GM04504 (cell line): ENCODE measurements at places on chromosomes 3 and 15.
A peak's percentile ranks its signal among the peaks of the same experiment; 100 is the strongest.

- DNase-seq, result no peak
Measured at GRCh38 chr3:99878005-99878404, 60.3 kb downstream of the CMSS1 start.

DNA sequence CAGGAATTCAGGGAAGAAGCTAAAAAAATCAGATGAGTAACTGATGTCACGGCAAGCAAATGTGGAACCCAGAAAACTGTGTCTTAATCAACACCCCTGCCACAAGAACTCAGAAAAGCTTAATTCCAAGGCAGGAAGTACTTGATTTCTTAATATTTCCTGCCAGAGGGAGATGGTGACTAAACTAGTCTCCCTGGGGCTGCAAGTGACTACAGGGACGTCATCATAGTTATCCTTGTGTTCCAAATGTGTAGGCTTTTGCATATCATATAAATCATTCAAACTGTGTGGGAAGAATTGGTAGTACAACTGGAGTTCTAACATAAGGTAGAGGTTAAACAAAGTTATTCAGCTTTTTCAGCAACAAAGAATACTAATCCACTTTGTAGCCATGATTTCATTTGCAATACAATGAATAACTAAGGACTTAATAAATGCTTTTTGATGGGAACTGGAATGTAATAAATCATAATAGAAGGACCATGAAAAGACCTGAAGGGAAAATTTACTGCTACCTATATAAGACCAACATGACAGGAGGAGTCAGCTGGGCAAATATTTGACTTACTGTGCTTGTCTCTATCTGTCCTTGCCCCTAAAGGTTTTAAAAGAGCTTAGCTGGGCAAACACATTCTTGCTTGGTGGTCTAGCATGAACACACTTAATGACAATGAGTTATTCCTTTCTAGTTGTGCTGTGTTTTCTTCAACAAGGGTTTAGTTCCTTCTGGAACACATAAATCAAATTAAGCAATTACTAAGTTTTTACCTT is 76.0 kb upstream of the NECTIN3 start:
- peak; percentile 67 for DNase-seq

DNA sequence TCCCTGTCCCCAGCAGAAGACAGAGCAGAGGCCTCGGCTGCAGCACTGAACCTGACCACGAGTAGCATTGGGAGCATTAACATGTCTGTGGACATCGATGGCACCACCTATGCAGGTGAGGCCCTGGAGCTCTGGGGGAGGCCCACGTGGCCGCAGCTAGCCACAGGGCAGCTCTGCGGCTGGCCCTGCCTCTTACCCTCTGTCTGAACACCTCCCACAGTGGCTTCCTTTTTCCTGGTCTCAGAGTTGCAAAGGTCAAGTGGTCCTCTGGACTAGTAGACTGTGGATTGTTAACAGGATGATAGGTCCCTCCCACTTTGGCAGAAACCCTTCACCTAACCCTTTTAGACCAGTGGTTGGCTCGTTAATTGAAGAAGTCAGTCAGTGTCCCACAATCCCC is 22.5 kb upstream of the CLK3 start:
- no peak for DNase-seq

DNA sequence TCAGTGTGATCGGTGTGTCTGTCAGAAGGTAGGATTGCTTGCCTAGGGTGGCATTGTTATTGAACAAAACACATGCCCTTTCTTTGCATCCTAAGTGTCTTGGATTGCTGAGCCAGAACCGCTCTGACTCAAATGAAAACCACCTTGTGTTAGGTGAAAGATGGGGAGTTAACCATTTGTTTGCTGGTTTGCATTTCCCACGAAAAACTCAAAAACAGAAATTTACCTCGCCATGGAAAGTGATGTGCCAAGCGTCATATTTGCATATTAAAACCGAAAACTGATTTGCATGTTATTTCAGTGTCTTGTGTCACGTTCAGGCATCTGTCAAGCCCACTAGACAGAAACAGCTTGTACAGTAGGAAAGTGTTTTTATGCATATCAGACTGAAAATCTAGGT is 474.6 kb upstream of the TPRG1 start:
- DNase-seq, result no peak

DNA sequence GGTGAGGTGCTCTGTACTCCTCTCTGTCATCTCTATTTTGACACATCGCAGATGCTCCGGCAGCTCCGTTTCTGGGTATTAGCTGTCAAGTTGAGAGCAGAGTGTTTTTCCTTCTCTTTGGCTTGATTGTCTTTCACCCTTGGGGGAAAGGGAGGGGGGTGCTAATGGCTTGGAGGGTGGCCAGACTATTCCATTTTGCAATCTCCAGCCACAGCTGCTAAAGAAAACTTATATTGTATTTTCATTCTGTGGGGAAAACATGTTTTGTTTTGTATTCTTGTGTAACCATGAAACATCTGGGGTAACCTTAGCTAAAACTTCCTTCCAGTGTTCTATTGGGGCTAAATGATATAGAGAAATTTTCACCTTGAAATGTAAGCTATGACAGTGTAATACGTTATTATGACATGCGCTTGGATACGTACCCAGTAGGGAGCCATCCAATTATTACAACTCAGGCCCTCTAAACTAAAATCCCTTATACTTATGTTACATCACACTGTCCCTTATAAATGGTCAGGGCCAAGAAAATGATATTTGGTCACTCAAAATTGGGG is 14.0 kb upstream of the LARP6 start:
- DNase-seq, result peak; percentile 63

DNA sequence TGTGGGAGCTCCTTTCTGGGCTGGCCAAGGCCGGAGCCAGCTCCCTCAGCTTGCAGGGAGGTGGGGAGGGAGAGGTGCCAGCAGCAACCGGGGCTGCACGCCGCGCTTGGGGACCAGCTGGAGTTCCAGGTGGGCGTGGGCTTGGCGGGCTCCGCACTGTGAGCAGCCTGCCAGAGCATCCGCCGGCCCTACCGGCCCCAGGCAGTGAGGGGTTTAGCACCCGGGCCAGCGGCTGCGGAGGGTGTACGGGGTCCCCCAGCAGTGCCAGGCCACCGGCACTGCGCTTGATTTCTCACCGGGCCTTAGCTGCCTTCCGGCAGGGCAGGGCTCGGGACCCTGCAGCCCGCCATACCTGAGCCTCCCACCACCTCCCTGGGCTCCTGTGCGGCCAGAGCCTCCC is 651.0 kb upstream of the ARPP21 start:
- no peak for DNase-seq

DNA sequence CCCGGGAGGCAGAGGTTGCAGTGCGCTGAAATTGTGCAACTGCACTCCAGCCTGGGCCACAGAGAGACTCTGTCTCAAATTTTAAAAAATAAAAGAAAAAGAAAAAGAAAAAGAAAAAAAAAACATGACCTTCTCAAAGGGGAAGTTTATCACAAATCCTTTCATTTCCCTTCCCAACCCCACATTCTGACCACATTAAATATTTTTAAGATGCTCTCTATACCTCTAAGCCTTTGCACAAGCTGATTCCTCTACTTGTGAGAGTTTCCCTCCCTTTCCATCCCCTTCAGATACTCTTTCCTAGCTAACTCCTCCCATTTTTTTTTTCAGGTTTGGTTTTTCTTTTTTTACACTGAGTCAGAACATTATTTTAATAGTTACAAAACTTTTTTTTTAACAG is 4.0 kb downstream of the HIGD1A start:
- no peak for DNase-seq

GRCh38 chr3:27675287-27675686 is 46.8 kb downstream of the EOMES start:
- no peak for DNase-seq

GRCh38 chr3:154701055-154701454 is 271.1 kb upstream of the GPR149 start:
- DNase-seq, result no peak

DNA sequence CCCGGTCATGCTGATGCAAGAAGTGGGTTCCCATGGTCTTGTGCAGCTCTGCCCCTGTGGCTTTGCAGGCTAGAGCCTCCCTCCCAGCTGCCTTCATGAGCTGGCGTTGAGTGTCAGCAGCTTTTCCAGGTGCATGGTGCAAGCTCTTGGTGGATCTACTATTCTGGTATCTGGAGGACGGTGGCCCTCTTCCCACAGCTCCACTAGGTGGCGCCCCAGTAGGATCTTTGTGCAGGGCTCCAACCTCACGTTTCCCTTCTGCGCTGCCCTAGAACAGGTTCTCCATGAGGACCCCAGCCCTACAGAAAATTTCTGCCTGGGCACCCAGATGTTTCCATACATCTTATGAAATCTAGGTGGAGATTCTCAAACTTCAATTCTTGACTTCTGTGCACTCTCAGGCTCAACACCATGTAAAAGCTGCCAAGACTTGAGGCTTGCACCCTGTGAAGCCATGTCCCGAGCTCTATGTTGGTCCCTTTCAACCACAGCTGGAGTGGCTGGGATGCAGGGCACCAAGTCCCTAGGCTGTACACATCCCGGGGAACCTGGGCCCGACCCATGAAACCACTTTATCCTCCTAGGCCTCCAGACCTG is 238.4 kb upstream of the MDFIC2 start:
- DNase-seq, result peak; percentile 29

DNA sequence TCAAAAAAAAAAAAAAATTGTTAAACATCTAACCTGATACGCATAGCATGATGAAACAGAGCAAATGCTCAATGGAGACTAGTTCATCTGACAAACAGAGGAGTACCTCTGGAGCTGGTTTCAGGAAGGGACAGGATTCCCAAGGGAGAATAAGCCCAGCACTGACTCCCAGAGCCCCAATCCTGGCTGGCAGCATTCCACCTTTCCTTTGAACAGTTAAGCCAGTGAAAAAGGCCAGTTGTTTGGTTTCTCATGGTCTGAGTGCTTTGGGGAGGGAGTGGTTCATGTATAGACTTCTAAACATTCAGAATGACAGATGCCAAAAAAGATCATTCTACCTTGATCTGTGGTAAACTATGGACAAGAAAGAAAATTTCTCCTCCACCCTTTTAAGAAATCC is 277.9 kb upstream of the RARB start:
- DNase-seq, result no peak

GRCh38 chr3:172201136-172201869 is 161.9 kb downstream of the FNDC3B start:
- peak; percentile 93 for DNase-seq

DNA sequence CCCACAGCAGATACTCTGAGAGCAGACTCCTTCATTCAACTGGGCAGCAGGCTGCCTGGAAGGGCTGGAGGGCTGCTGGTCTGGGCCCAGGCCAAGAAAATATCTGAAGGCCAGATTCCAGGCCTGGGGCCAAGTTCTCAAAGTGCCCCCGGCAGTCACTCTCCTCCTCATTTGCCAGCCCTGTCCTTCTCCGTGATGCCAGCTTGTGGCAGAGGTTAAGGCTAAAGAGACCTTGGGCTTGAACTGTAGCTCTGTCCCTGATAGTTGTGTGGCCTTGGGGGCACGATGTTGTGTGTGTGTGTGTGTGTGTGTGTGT is 39.0 kb downstream of the FAM3D start:
- DNase-seq, result no peak

DNA sequence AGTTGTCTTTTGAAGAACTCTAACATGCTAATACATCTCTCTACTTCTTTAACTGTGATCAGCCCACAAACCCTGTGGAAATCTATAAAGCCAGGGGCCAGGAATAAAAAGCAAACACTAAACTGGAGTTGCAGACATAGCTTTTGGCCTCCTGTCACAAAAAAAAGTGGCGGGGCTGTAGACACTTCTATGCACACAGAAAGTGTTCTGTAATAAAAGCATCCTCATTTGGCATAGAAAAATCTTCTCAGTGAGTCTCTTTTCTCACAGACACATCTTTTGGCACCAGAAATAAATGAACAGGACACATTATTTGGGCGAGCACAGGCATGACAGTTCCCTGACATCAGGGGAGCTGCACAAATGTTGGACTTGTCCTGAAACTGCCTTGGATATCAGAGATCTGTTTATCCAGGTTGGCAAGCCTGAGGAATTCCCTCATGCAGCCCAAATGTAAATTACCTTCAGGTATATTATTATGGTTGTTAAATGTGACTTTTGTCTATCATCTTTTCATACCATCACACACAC is 355.4 kb downstream of the FGF12 start:
- DNase-seq, result no peak

DNA sequence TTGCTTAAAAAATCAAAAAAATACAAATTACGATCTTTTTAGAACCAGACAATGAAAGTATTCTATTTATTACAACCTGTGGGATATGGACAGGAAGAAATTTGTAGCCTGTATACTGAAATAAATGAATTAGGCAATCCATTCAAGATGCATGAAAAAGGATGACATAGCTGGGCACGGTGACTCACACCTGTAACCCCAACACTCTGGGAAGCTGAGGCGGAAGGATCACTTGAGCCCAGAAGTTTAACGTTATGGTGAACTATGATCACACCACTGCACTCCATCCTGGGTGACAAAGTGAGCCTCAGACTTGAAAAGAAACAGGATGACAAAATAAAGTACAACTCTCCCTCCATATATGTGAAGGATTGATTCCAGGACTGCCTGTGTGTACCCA is 74.1 kb downstream of the MSL2 start:
- no peak for DNase-seq

DNA sequence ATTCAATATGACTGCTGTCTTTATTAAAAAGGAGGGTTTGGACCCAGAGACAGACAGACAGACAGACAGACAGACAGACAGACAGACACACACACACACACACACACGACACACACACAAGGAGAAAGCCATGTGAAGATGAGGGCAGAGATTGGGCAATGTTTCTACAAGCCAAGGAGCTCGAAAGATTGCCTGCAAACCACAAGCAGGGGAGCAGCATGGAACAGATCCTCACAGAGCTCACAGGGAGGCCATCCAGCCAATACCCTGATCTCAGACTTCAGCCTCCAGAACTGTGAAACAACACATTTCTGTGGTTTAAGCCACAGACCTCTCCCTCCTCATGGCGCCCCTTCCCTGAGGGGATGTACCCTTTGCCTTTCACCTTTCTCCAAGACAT is 35.8 kb upstream of the ABHD2 start:
- peak; percentile 91 for DNase-seq

- DNase-seq, result no peak
Measured at GRCh38 chr3:187744169-187745151, 808 bp downstream of the BCL6 start.

DNA sequence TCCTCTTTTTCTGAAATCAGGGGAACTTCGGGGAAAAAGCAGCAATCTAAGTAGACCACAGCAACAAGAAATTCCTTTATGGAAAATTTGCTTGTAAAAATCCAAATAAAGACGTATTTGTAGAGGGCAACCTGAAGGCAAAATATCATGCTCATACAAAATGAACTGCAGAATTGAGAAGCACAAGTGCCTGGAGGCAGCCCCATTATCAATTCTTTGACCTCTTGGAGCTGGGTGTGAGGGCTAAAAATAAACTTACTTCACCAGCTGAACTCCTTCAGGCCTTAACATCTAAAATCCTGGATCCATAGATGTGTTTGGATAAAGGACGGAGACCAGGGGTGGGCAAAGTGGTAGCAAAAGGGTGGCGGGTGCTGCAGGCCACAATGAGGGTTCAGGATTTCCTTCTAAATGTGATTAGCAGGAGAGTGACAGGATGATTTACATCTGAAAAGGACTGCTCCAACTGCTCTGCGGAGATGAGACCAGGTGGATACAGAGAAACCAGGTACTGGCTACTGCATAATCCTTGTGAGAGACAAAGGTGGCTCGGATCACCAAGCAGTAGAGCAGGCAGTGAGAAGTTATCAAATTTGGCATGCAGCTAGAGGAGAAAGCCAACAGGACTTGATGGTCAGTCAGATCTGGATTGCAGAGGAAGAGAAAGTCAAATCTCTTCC is 81.7 kb upstream of the TJP1 start:
- DNase-seq, result no peak
